ENCODE measurements at places on chromosomes 1 and 21.

DNA sequence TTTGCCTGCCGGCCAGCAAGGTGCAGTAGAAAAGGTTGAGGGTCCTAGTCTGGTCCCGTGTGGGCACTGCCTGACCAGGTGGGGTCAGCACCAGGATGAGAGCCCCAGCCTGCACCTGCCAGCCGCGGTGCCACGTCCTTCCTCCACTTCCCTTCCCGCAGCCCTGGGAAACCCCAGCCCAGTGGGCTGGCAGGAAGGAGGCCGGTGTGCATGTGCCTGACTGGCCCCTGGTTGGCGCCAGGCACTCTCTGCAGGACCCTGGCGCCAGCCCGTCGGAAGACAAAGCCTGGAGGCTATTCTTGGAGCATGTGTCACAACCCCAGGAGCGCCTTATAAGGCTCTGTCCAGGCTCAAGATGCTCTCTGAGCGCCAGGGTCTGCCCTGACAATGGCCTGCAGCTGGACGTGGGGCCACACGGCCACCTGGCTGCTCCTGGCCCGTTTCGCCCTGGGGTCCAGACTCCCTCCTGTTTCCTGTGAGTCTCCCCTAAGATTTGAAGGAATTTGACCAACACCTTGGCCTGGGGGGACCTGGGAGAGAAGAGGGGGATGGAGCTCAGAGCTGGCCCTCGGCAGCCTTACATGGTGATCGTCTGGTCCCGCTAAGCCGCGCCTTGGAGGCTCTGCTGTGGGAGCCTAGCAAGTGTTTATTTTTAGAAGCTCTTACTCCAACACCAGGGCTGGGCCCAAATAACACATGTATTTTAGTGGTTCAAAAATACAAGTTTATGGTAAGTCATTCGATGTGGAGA lies 31.9 kb upstream of the POFUT2 start:
- peak; percentile 63 for DNase-seq

DNA sequence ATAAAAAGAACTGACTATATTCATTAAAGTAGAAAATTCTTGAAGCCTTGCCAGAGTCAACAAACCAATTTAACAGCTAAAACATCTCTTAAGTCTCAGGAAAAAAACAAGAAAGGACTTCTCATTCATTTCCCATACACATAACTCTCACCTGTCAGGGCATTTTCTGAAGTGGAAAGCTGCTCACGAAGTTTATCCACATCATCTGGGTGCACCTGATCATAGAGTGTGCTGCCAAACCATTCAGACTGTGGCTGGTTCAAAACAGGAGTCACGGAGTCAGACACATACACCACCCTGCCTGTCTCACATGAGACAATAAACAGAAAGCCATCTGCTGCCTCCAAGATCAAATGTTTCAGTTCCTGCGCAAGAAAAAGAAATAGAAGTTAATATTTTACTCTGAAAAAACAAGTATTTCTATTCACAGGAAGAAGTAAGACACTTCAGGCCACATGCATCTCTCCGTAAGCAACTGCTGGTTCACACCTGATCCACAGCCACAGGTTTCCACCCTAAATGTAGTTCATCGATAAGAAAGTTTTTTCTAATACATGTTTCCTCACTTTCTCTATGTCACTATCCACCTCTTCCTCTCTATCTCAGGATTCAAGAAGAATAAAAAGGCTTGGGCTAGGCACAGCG lies 28.2 kb upstream of the CTSK start:
- peak; percentile 8 for DNase-seq

DNA sequence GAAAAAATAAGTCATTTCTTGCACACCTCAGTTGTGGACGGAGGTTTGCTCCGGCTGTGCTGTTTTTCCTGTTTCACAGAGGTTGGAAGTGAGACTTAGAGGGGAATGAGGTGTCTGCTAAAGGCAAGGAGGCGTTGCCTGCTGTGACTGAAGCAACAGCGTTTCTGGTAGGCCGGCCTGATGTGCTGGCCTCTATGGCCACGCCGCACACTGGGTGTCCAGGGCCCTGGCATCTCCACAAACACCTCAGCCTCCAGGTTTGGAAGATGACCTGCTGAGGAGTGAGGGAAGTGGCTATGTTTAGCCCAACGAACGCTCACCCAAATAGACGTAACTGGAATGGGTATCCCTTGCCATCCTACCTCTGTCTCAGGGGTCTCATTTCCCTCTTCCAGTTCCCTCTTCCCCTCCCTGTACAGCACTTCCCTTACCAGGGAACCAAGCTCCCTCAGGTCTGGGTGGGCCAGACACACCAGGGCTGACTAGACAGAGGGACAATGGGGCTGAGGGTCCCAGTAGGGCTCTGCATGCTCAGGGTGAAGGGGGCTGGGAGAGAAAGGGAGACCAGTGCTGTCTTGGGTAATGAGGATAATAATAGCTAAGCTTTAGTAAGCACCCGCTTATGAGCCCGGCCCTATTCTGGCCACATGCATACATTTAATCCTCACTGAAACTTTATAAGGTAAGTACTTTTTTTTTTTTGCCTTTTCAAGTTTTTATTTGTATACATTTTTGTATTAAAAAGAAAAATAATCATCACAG lies 11.9 kb downstream of the CACNA1S start:
- no peak for DNase-seq

DNA sequence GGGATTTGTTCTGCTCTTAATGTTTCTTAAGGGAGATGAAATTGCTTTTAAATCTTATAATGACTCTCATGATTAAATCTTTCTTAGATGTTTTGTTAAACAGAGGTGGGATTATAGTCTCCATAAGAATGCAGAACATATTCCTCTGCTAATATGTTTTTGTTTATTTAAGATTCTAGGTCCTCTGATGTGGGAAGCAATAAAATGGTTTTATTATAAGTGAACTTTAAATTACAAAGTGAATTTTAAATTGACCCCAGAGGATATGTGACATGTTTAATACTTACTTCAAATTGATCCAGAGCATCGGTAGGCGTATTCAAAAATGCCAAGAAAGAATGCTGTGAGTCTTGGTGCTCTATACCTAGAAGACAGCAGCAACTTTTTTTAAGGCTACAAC lies 129.4 kb downstream of the COQ8A start:
- DNase-seq = no peak

DNA sequence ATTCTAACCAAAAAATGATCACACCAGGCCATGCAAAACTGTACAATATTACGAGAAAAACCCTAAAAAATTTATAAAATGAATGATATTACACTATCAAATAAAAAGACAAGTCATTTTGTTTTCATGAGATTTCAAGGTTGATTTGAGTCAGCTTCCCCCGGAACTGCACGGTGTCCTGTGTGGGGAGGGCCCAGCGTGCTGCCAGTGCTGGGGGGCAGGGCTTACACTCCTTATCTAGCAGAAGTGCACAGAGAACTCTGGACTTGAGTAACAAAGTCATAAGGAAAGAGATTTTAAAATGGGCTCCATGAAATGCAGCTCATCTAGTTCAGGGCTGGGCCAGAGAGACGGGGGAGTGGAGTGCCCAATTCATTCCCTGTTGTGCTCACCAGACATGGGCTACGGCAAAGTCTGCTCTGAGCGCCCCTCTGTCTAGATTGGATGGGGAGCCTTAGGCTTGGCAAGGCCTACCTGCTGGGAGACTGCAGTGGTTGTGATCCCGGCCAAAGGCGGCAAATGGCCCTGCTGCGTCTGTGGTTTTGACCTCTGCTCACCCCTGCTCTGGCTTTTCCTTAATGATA lies 50.1 kb downstream of the COQ8A start:
- DNase-seq = no peak

DNA sequence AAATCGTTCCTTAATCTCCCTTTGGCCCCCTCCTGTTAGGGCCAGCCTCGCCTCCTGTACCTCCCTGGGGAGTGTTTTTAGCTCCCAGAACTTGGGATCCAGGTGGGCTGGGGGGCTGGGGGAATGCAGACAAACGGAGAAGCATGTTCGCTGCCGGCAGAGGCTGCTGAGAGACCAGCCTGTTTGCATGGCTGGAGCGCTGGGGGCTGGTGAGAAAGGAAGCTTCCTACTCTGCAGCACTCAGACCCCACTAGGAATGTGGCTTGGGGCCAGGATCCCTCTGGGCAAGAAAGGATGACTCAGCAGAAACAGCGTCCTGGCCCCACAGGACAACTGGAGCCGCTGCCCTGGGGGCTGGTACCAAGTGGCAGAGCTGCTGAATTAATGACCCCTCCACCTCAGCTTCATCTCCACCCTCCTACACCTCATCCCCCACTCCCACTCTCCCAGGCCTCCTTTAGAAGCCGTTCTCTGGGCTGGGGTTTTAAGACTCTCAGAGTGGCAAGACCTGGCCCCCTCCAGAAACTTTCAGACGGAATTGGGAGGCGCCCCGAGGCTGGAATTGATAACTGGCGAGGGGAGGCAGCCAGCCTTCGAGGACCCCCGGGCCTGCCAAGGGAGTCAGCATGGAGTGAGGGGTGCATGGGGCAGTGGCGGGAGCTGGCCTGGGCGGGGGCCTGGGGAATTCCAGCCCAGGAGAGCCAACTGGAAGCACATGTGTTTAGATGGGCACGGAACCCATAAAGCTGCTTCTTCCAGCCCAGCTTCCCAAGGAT lies 28.5 kb upstream of the EPS8L3 start:
- DNase-seq = peak; percentile 95

DNA sequence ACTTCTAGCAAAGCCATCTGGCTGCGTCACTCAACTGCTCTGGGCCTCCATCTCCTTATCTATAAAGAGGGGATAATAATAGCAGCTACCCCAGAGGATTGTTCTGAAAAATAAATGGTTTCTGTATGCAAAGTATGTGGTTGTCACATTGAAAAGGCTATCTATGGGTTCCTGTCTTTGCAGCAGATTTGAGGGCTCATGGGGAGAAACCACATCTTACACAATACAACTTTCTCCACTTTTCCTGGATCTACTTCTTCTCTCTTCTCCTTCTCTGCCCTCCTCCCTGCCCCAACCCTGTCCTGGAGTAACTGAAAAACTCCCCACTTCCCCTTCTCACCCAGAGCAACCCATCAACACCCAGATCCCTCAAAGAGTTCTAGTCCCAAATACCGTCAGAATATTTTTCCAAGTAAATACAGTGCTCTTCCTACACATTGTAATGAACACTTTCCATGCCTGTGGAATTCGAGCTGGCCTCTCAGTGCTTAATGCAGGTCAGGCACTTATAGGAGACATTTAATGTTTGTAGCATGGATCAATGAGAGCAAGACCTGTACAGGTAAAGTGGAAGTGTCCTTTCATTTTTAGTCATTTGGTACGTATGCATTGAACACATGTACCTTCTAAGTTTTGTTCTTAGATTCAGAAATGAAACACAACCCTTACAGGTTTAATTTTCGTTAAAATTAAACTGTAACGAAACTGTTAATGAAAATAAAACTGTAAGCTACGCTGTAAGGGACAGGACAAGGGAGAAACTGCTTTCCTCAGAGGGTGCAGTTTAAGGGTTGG lies 131.9 kb downstream of the AK5 start:
- no peak for DNase-seq

GRCh38 chr1:100710906-100711682 lies 8.4 kb upstream of the VCAM1 start:
- DNase-seq = no peak

GRCh38 chr1:53511323-53511932 lies 52.2 kb downstream of the DMRTB1 start:
- DNase-seq = no peak

- no peak for DNase-seq
Measured at GRCh38 chr1:200263203-200263602, 146.6 kb downstream of the ZNF281 start.

All from astrocyte of the spinal cord (primary cell).